Activated CD4-positive, alpha-beta T cell treated with anti-CD3 and anti-CD28 coated beads for 36 hours (primary cell): ENCODE measurements at places on chromosomes 2 and 18. TPM values are rescaled to one million over a fixed set of nuclear protein-coding genes. Genes with fewer than 3 reads are reported as not detected.

LIMS2 gene
- total RNA-seq, result 16.4 TPM

LYG1 gene
- 0.86 TPM for total RNA-seq

RAD51AP2 gene
- not detected for total RNA-seq

COL4A3 gene
- total RNA-seq, result not detected

NRP2 gene
- total RNA-seq, result 1.5 TPM

ESPNL gene
- 0.16 TPM for total RNA-seq

FMNL2 gene
- 3.3 TPM for total RNA-seq

ASB18 gene
- total RNA-seq, result not detected

PARD6G gene
- total RNA-seq, result not detected

PRSS56 gene
- not detected for total RNA-seq

ABCG5 gene
- not detected for total RNA-seq

SOX11 gene
- total RNA-seq, result not detected
